ENCODE measurements at places on chromosomes 16 and 17.

DNA sequence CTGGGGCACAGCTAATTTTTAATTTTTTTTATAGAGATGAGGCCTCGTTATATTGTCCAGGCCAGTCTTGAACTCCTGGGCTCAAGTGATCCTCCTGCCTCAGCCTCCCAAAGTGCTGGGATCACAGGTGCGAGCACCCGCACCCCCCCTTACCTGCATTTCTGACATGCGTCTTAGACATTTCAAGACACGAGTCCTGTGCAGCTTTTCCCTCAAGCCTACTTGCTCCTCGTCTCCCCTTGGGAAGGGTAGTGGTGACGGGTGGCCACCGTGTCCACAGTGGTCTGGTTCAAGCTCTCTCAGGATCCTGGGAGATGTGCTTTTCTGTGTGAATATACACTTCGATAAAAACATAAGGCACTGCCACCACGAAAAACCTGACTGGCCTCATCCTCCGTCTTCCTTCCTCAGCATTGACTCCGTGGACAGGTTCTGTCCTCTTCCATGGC is 9.6 kb downstream of the CANT1 start:
- DNase-seq = no peak

DNA sequence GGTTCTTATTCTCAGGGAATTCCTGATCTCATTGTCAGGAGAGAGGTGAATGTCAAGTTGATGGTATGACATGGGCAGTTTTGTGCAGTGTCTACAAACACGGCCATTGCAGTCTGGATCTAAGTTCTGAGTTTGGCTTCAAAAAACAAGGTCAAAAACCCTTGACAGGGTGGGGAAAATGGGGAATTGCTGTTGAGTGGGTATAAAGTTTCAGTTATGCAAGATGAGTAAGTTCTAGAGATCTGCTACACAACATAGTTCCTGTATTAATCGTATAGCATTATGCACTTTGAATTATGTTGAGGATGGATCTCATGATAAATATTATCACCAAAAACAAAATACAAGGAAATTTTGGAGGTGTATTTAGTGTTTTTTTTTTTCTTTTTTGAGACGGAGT is 36.6 kb upstream of the CARMIL2 start:
- no peak for DNase-seq

- DNase-seq = no peak
Measured at GRCh38 chr17:36742267-36743000, 141.1 kb downstream of the MRM1 start.

DNA sequence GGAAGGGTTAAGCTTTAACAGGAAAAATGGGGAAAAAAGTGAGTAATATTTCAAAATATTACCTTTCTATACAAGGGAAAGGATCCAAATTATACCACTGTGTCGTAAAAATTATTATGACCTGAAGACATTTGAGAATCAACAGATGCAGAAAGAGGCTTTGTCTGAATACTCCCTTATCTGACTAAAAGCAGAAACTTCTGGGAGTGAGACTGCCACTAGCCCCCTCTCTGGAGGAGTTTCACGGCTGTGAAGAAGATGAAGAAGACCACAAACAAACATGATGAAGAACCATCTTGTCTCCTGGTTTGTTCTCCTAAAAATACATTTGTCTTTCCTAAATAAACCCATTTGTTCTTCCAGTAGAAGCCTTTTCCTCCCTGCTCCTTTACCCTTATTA is 29.4 kb downstream of the CNTROB start:
- DNase-seq = no peak

GRCh38 chr17:57750895-57751294 is 5.8 kb upstream of the CCDC182 start:
- no peak for DNase-seq

GRCh38 chr17:17236295-17237025 is 508 bp downstream of the FLCN start:
- DNase-seq = no peak

DNA sequence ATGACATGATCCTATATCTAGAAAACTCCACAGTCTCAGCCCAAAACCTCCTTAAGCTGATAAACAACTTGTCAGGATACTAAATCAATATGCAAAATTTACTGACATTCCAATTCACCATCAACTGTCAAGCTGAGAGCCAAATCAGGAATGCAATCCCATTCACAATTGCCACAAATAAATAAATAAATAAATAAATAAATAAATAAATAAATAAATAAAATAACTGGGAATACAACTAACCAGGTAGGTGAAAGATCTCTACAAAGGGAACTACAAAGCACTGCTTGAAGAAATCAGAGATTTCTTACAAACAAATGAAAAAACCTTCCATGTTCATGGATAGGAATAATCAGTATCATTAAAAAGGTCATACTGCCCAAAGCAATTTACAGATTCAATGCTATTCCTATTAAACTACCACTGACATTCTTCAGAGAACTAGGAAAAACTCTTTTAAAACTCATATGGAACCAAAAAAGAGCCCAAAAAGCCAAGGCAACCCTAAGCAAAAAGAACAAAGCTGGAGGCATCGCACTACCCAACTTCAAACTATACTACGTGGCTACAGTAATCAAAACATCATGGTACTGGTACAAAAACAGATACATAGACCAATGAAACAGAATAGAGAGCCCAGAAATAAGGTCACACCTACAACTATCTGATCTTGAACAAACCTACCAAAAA is 37.7 kb downstream of the BRIP1 start:
- no peak for DNase-seq

GRCh38 chr17:9367156-9367555 is 208.5 kb downstream of the STX8 start:
- no peak for DNase-seq

- no peak for DNase-seq
Measured at GRCh38 chr16:6104428-6104827, 1006.8 kb upstream of the EEF2KMT start.

DNA sequence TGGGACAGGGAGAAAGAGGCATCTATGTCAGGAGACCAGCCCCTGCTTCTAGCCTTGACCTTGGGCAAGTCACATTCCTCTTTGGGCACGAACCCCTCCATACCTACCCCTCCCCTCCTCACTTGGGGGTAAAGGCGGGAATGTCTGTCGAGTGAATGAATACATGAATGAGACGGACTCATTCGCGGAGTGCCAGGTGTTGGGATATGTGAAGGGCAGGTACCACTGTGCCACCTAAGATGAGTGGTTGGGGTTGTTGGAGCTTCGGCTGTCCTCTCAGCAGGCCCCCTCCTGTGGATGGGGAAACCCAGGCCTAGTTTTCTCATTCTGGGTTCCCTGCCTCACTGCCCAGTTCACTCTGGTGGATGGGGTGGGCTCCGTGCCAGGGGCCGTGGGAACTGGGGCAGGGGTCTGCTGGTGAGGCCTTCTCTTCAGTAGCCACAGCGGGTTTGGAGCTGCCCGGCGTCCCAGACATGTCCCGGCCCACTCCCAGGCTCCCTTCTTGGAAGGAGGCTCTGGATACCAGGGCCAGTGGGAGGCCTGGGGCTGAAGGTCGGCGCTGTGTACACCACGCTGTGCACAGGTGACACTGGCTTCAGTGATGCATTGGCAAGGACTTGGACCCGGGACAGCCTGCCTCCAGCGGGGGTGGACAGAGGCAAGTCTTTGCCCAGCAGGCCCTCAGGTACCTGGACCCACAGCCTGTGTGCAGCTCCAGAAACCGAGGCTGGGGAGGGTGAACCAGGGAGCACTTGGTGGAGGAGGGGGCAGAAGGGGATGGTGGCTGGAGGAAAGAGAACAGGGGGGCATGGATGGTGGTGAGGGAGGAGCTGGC is 5.6 kb downstream of the GLIS2 start:
- no peak for DNase-seq

DNA sequence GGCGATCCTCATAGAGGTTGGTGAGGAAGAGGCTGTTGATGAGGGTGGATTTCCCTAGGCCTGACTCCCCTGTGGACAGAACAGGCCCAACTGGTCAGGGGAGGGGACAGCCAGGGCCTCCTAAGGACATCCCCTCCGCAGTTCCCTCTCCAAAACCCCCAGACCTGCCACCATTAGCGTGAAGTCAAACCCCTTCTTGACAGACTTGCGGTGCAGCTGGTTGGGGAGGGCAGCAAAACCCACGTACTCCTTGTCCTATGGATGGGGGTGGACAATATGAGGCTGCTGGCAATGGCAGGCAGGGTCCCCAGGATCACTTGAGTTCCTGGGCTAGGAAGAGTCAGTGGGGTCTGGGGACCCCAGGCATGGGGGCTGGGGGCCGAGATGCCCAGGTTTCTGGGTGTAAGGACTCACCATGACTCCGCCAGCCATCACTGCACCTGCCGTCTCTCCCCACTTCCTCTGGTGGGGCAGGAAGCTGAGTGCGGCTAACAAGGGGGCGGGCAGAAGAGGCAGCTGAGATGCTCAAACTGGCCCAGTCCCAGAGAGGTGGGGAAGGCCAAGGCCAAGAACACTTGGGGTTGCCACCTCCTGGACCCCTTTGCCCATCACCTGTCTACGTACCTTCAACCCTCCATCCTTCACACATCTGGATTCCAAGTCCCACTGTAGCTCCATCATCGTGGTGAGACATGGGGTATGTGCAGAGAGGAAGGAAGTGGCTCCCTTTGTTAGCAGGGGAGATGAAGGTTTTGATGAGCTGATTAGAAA is at the start of gene SEPTIN1:
Gene SEPTIN1, minus strand, starts transcription at position 451 of the 771 bp plus-strand sequence. Its CDS starts 19 bp downstream, at position 432.
- peak; percentile 71 for DNase-seq

- no peak for DNase-seq
Measured at GRCh38 chr17:76872874-76873221, 4.6 kb downstream of the MGAT5B start.

GRCh38 chr16:89174055-89174827 is 2.7 kb downstream of the CDH15 start:
- DNase-seq = no peak

- DNase-seq = no peak
Measured at GRCh38 chr17:63751806-63752205, 10.2 kb upstream of the STRADA start.

GRCh38 chr17:33933576-33933975 is 321.5 kb upstream of the CCL2 start:
- DNase-seq = no peak

- DNase-seq = no peak
Measured at GRCh38 chr17:63752707-63753106, 11.1 kb upstream of the STRADA start.

DNA sequence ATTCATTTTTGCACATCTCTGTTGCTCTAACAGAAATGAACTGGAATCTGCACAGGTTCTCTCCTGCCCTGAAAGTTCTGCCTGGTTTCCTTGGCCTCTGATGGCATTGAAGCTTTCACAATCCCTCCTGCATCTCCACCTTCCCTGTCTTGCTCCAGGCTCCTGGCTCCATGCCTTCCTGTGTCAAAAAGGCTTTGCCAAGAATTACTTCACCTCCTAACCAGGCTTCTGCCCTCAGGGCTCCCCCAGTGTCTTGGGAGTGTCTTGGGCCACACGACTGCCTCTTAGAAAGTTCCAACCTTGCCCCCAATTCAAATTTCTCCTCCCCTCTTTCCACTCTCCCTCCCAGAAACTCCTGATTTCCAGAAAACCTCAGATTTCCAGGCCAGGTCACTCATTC is 37.0 kb upstream of the DNAH9 start:
- no peak for DNase-seq

- no peak for DNase-seq
Measured at GRCh38 chr16:3625911-3626732, 14.7 kb upstream of the SLX4 start.

GRCh38 chr17:70336411-70336810 is 167.1 kb downstream of the KCNJ2 start:
- DNase-seq = no peak

DNA sequence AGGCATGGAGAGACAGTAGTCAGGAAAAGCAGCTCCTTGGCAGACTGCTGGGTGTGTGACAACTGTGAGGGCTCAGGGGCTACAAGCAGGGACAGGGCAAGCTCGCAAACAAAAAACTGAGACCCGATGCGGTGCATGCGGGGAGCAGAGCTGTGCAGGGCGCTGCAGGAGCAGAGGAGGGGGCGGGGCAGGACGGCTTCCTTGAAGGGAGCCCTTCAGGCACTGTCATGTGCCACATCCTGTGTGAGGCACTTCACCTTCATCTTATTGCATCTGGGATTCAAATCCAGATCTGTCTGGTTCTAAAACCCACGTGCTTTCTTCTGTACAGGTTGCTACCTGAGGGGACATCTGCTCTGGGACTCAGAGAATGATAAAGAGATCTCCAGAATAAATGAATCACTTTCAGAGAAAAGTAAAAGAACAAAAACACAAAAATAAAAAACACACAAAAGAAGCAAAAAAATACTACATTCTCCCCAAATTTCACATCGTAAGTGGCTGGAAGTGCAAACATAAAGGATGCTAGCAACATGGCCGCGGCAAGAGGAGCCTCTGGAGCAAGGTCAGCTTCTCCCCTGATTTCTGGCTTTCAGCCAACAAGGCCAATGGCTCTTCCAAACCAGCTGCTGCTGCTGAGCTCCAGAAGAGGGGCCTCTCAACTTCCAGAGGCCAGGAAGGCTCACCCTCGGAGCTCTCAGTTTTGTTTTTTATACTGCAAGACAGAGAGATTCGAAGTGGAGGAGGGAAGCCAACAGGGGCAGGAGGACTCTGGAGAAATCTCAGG is 14.2 kb downstream of the LYRM9 start:
- peak; percentile 32 for DNase-seq

- no peak for DNase-seq
Measured at GRCh38 chr16:56137269-56137668, 54.0 kb upstream of the GNAO1 start.

- no peak for DNase-seq
Measured at GRCh38 chr16:14955546-14956231, 18.4 kb downstream of the NPIPA1 start.

DNA sequence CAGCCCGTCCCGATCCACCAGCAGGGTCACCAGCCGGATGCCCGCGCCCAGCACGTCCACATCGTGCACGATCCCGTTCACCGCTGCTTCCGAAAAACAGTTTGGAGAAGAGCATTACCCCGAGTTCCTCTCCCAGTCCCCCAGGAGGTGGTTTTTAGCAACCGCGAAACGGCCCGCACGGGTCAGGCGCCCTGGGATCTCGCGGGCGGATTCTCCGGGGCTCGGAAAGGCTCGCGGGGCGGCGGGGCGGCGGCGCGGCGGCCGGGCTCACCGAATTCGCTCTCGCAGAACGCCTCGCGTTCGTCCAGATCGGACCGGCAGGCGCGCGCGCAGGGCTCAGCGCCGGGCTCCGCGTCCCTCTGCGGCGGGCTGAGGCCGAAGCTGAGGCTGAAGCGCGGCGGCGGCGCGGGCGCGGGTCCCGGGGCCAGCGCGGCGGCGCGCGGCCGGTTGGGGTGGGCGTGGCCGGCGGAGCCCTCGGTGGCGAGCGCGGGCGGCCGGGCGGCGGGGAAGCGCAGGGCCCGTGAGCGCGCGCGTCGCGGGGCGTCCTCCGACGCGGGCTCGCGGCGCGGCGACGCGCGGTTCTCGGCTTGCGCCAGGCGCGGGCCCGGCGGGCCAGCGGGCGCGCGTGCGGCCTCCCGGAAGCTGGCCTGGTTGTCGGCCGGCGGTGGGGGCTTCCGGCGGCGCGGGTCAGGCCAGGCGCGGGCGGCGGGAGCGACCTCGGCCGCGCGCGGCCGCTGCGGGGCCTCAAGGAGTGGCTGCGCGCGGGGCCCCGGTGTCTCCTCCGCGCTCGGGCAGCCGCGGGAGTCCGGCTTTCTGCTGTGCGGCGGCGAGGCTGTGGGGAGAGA is 2.9 kb downstream of the C17orf58 start:
- DNase-seq = peak; percentile 70

- DNase-seq = no peak
Measured at GRCh38 chr17:6163612-6164333, 93.6 kb downstream of the WSCD1 start.

GRCh38 chr16:6335072-6335471 is 997.6 kb upstream of the RBFOX1 start:
- no peak for DNase-seq

- no peak for DNase-seq
Measured at GRCh38 chr17:7440834-7441195, 1.5 kb downstream of the FGF11 start.

Measured in activated CD8-positive, alpha-beta memory T cell treated with anti-CD3 and anti-CD28 coated beads, Interleukin-2, amount 50 U/mL, for 4 hours (primary cell).